ENCODE measurements at places on chromosomes 1 and 21. TPM values are rescaled to one million over a fixed set of nuclear protein-coding genes. Genes with fewer than 3 reads are reported as not detected.

GRCh38 chr1:114756949-114757454 lies 782 bp downstream of the CSDE1 start:
- peak overlapping the region; percentile 79 for H3K4me3 ChIP-seq
- peak; percentile 72 for DNase-seq

DNA sequence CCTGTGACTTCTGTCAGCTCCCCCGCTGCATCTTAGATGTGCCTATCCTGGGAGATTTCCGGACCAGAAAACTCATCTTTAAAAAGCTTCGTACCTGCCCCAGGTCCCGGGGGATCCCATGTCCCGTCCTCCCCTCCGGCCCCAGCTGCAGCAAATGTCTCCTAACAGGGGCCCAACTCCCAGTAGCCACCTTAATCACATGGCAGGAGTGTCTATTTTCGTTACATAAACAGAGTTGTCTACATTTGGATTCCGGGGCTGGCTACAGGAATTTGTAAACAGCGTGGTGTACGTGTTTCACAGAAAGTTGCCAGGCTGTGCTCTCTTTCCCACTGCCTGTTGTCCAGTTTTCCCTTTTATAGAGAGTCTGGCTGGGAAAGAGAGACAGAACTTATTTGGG lies 17.9 kb upstream of the KCNE2 start:
- no peaks in the 10 kb centered on the region for H3K4me1 ChIP-seq
- H3K36me3 ChIP-seq, result no peaks in the 10 kb centered on the region
- DNase-seq, result no peak
- no peak overlapping the region for H3K27ac ChIP-seq
- H3K27me3 ChIP-seq, result no peaks in the 10 kb centered on the region

DNA sequence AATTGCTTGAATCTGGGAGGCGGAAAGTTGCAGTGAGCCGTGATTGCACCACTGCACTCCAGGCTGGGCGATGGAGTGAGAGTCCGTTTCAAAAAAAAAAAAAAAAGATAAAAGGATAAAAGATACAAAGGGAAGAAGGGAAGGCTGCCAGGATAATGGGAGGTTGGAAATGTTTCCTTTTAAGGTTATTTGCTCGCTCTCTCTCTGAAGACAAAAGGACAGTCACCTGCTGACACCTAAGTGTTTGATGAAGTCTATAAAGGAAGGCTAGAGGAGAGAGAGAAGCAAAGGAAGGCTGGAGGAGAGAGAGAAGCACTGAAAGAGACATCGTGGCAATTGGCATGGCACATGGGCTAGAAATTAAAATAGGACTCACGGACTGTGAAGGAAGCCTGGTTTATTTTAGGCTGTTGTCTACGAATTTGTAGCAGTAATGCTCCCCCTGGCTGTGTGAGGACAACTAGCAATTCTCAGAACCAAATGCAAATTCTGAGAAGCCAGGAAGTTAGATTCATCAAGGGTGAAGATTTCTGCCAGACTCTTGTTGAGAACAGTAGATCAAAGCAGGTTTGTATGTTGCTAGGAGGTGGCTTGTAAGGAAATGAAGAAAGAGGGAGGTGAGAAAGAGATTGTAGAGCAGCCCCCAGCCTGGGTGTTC lies 154.2 kb downstream of the ZP4 start:
- no peak overlapping the region for H3K4me3 ChIP-seq
- no peak for DNase-seq
- no peaks in the 10 kb centered on the region for H3K36me3 ChIP-seq
- no peaks in the 10 kb centered on the region for H3K4me1 ChIP-seq
- H3K27me3 ChIP-seq, result no peaks in the 10 kb centered on the region
- H3K27ac ChIP-seq, result no peak overlapping the region

DNA sequence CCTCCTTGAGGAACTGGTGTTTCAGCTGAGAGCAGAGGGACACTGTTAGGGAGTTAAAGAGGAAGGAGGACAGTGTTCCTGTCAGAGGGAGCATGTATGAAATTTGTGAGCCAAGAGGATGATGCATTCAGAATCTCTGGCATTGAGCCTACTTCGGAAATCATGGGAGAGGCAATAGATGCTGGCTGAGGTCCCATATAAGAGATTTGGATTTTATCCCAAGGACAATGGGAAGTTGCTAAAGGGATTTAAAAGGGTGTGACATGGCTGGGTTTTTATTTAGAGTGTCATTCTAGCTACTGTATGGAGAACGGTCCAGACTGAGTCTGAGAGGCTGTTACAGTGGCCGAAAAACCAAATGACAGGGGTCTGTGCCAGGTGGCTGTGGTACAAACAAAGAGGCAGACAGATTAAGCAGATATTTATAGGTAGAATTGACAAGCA lies 403.2 kb upstream of the B3GALT2 start:
- H3K27ac ChIP-seq, result no peak overlapping the region
- DNase-seq, result no peak
- H3K36me3 ChIP-seq, result no peaks in the 10 kb centered on the region
- H3K27me3 ChIP-seq, result no peaks in the 10 kb centered on the region

The C8A gene
- not detected for total RNA-seq

- DNase-seq, result no peak
- no peak overlapping the region for H3K4me3 ChIP-seq
- no peak overlapping the region for H3K27ac ChIP-seq
These were observed 283.1 kb downstream of the HLX start for GRCh38 chr1:221162352-221162751.

All from PC-9 (cell line).